NCI-H1092 treated with DMSO at 0.1 percent for 48 hours (cell line): ENCODE measurements at places on chromosomes 1 and 21.

DNA sequence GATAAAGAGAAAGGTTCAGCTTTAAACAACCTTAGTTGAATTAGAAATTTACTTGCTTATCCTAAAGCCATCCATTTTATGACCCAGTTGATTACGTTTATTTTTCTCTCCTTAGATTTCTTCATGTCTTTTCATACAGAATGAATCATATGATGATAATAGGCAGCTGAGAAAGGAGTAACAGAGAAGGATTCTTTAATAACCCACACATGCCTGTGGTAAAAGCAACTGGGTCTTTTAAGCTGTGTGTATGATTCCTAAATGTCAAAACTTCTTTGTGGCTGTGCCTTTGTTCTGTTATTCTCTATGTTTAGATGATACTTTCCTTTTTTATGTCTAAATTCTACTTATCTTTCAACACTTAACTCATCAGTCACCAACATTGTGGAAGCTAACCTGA lies 626.5 kb downstream of the NCAM2 start:
- no peak for DNase-seq

- no peak for DNase-seq
Observed at GRCh38 chr1:34896612-34897011, 32.8 kb downstream of the DLGAP3 start.

DNA sequence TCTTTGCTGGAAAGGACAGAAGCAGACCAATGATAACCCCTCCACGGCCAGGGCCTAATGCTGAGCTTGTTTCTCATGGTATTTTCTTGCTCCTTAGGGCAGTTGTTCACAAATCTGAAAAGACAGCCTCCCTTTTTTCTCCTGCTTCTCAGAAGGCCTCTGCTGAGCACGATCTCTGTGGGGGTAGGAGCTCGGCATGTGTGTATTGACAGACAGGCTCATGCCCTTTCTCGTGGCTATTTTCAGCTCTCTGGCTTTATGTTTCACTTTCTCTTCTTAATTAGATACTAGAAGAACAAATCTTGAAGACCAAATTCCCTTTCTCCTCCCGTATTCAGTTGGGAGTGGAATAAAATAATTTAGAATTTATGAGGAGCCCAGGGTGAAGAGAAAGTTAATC lies 768 bp upstream of the RIIAD1 start:
- no peak for DNase-seq

DNA sequence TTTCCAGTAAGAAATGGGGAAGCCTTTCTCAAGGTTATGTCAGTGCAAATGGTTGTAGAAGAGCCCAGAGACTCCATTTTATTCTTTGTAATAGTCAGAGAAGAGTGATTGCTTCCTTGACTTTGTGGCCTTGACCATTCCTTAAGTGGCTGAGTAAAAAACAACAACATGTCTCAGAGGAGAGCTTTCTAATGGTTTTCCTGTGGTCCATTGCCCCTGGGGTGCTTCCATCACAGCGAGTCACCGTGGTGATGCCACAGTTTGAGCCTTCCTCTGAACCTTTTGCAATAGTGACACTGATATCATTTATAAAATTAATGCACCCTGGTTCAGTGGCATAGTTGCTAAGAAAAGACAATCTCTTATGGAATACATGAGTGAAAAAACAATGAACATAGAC lies 38.6 kb downstream of the PAPPA2 start:
- no peak for DNase-seq
